ENCODE measurements at places on chromosomes 2 and 18. TPM values are rescaled to one million over a fixed set of nuclear protein-coding genes. Genes with fewer than 3 reads are reported as not detected.

The CLEC4F gene
- total RNA-seq: not detected

The MC5R gene
- total RNA-seq: not detected

The OTOS gene
- not detected for total RNA-seq

The PLA2R1 gene
- 22.8 TPM for total RNA-seq

The TMEM200C gene
- 3.8 TPM for total RNA-seq

The RNU2-63P gene
- 39.5 TPM for total RNA-seq

The DCDC2C gene
- not detected for total RNA-seq

The CFAP65 gene
- not detected for total RNA-seq

The G6PC2 gene
- total RNA-seq: not detected

The PLCL1 gene
- 0.09 TPM for total RNA-seq

The AQP12A gene
- not detected for total RNA-seq

The DSG1 gene
- not detected for total RNA-seq

The OSBPL1A gene
- total RNA-seq: 23.6 TPM

The TXNDC2 gene
- 0.17 TPM for total RNA-seq

The VIL1 gene
- 0.02 TPM for total RNA-seq

The SERPINB13 gene
- total RNA-seq: not detected

The ZSWIM2 gene
- total RNA-seq: not detected

The SETBP1 gene
- 2.5 TPM for total RNA-seq

The CFAP210 gene
- total RNA-seq: 0.12 TPM

The CXCR1 gene
- total RNA-seq: not detected

The COBLL1 gene
- 6.0 TPM for total RNA-seq

The ZNF892 gene
- 1.3 TPM for total RNA-seq

The LYPD1 gene
- total RNA-seq: 32.4 TPM

Data from NCI-H460 (cell line).